ENCODE measurements at places on chromosomes 1 and 21.

- no peak for DNase-seq
These were observed 988.1 kb upstream of the B3GALT2 start for GRCh38 chr1:194174528-194174927.

DNA sequence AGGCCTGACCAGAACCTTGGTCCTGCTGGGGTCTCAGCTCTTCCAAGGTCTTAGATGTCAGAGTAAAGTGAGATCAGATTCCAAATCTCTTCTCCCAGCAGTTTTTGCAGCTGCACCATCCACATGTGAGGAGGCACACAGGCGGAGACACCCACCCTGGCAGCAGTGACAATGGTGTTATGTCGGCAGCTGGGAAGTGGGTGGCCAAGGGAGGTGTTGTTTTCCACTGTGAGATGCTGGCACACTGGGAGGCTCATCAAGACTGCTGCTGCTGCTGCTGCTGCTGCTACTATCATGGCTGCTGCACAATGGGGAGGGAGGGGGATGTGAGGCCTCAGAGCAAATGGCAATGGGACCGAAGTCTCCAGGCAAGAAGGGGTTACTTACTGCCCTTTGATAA, 23.6 kb downstream of the CAMK2N1 start:
- peak; percentile 53 for DNase-seq

GRCh38 chr21:32046191-32046590, 173.4 kb downstream of the HUNK start:
- no peak for DNase-seq

DNA sequence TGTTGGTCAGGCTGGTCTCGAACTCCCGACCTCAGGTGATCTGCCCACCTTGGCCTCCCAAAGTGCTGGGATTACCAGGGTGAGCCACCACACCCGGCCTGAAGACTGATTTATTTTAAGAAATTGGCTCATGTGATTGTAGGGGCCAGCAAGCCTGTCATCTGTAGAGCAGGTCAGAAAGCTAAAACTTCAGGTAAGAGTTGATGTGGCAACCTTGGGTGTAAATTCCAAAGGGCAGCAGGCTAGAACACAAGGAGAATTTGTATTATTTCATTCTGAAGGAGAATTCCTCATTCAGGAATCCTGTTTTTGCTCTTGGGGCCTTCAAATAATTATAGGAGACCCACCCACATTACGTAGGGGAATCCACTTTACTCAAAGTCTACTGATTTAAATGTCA, 728.7 kb downstream of the LTN1 start:
- DNase-seq, result no peak

- no peak for DNase-seq
These were observed 62.4 kb downstream of the HIVEP3 start for GRCh38 chr1:41856151-41856943.

- no peak for DNase-seq
These were observed 45.7 kb downstream of the SH3GLB1 start for GRCh38 chr1:86750076-86750475.

GRCh38 chr21:43728467-43729390, 9.8 kb downstream of the PDXK start:
- DNase-seq, result peak; percentile 89

GRCh38 chr1:230250666-230251065, 175.5 kb downstream of the PGBD5 start:
- no peak for DNase-seq

GRCh38 chr1:234907940-234908405, 220.7 kb downstream of the TOMM20 start:
- no peak for DNase-seq

- no peak for DNase-seq
These were observed 20.9 kb upstream of the IPO9 start for GRCh38 chr1:201807958-201808632.

DNA sequence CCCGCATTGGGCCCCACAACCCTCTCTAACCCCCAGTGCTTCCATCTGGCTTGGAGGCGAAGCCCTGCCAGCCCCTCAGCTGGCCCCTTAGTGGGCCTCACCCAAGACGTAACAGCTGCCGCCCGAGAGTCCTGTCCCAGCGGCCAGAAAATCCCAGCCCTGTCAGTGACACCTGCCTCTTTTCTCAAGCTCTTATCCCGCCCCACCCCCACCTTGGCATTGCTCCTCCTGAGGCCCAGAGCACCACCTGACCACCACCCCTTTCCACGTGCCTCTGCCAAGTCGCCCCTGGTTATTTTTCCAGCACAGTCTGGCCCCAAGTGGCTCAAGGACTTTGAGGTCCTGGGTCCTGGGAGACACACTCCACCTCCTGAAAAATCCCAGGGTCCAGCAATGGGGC, 5.9 kb upstream of the CTRC start:
- no peak for DNase-seq

DNA sequence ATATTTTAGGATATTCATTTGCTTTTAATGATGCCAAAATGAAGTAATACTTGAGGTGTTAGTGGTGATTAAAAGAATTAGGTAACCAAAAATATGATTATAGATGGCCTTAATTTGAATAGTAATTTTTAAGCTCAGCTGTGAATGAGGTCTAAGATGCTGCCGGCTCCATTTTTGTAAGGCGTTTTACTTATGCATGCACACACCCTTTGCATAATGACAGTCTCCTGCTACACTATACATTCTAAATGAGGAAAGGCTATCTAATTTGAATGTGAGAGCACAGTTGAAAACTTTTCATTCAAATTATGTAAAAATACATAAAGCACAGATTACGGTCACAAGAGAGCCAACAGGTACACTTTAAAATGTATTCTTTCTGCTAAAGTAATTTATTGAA, 41.6 kb downstream of the RGS21 start:
- DNase-seq, result no peak

GRCh38 chr1:192810253-192810880, 1.5 kb downstream of the RGS2 start:
- DNase-seq, result peak; percentile 71

DNA sequence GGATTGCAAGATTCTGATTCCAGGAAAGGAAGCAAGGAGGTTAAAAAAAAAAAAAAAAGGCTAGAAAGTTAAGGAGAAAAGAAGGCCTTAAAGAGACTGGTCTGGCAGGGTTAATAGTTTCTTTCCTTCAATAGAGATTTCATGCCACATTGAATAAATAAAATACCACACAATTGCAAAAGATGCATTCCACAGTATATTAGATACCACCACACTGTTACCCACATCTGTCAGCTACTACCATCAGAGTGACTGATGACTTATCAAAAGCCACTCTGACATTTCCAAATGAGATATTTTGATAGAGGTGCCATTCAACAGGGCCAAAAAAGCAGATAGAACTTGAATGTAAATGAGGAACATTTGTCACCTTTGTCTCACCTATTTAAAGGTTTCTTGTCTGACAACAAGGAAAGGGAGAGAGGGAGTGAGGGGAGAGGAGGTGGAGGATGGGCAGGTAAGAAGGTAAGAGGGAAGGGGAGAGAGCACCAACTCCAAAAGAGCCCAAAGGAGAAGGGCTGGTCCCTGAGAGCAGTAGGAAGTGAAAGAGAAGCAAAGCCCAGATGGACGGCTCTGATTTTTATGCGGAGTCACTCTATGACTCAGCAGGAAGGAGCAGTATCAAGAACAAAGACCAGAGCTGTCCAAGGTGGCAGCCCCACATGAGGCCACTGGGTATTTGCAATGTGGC, 38.3 kb downstream of the LRRN2 start:
- peak; percentile 62 for DNase-seq

DNA sequence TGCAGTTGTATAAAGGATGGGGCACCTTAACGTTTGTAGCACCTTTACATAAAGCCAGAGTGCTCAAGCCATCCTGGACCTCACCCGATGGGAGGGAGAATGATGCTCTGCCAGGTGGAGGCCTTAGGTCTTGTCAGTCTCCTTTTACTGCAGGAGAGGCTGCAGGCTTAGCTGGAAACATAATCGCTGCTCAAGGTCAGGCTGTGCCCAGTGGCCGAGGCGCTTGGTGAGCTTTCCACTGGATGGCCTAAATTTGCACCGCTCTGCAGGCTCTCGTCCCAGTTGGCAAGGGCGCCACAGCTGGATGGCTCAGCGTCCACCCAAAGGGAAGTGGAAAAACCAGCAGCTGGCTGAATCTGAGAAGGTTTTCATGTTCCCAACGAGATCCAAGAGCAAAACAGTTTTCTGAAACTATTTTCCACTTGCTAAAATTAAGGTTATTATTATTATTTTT, 438.9 kb downstream of the CAMTA1 start:
- DNase-seq, result no peak

DNA sequence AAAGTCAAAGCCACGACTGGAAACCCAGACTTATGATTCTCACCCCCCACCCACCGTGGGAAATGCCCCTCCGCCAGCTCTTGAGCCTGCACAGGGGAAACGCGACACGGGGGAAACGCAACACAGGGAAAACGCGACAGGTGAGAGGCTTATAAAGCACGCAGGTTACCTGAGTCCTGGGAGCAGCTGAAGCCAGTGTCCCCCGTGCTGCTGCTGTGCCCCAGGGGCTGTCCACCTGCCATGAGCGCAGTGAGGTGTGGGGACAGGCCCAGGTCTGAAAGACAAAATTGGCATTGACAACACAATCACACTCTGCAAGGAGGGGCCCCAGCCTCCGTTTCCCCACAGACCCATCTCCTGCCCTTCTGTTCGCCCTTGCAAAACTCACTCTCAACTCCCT, 46.3 kb downstream of the GPR161 start:
- no peak for DNase-seq

DNA sequence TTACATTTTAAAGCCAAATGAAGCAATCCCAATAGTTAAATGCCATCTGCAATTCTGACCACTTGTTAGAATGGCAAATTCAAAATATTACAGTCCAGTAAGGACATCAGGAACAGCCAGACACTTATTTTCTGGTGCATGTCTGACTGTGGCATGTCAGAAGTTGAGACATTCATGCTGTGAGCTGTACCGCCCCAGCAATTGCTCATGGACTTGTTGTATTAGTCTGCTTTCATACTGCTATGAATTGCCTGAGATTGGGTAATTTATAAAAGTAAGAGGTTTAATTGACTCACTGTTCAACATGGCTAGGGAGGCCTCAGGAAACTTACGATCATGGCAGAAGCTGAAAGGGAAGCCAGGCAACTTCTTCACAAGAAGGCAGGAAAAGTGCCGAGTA, 19.1 kb downstream of the DDAH1 start:
- no peak for DNase-seq

DNA sequence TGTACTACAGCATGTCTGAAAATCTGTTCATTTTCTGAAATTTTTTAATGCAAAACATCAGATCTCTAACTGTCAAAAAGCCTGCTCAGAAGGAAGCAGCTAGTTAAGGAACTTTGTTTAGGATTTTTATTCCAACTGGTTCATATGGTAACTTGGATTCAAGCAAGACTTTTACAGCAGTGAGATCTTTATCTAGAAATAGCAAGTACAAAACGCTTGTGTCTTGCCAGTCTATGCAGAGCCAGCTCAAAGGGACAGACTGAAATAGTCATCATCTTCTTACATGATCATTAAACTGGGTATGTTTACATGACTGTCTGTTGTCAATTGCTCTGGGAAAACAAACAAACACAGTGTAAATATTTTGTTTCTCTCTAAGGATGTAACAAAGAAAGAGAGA, 37.6 kb downstream of the DDAH1 start:
- DNase-seq, result no peak

DNA sequence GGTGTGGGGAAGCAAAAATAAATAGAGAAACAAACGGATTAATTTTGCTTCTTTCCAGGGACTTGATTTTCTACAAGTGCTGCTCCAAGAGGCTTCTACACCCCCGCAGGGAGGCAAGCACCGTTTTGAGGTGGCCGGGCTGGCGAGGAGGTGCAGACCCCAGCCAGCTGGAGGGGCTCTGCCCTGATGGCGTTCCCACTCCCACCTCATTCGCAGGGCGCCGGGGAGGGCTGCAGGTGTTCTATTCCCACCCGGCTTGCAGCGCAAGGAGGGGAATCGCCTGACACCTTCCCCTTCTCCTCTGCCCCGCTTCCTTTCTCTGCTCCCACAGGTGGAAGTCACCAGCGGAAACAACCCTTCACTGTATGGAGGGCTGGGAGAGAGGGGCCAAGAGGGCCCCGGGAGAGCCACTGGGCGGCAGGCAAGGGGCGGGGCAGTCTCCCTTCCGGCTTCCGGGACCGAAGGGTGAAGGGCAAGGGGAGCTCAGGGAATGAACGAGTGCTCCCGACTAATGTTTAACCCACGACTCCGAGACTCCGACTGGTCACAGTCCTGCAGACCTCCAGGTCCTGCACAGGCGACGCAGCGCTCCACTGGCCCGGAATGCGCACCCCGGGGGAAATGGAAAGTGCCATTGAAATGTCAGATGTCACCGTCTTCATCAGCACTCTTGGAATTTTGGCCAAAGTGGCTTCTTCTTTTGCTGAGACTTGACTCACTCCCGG, 29.1 kb downstream of the TEX35 start:
- no peak for DNase-seq

DNA sequence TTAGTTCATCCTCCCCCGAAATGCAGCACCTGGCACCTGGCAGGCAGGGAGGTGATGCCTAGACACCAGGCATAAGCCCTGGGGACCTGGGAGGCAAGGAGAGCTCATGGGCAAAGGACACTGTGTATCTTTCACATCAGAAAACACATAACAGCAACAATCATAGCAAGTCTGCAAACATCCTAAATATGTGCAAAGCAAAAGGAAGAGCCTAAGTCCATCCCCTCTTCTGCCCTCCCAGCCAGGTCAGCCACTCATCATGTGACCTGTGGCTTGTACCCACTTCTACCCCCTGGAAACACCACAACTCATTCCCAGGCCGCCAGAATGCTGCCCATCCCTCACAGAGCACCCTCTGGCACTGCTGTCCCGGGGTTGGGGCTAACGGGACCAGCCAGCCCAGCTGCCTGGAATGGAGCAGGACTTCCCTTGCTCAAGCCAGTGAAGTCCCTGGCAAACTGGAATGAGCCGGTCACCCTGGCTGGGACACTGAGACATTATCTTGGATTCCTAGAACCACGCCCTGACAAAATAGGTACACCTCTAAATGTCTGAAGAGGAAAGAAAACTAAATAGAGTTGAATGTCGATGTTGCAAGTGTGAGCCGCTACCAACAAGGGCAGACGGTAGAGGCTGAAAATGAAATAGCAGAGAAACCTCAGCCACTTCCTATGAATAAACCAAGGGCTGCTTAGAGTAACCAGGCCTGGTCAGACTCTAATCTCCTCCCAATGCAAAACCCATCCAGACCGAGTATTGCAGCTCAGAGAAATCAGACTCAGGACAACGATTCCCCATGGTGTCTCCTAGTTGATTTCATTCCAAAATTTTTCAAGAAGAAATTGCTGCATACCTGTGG, 29.4 kb downstream of the TMPRSS2 start:
- DNase-seq, result no peak

DNA sequence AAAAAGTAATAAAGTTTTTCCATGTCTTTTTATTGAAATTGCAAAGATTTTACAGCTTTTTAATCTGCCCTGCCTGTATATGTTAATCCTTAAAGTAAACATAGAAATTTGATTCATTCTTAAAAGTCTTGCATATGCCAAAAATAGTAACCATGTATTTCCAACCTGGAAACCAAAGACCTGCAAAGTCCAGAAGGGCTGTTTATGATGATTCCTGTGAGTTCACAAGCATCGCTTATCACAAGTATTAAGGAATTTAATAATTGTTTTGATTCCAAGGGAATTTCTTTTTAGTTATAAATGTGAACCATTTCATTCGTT, 199.1 kb downstream of the PTPRC start:
- no peak for DNase-seq

- no peak for DNase-seq
These were observed 18.1 kb upstream of the C2CD2 start for GRCh38 chr21:41971891-41972290.

GRCh38 chr1:202210385-202210784, 16.8 kb downstream of the LGR6 start:
- DNase-seq, result no peak

GRCh38 chr1:72011721-72012120, 270.6 kb downstream of the NEGR1 start:
- no peak for DNase-seq

- DNase-seq, result no peak
These were observed 69.9 kb upstream of the MARK1 start for GRCh38 chr1:220457957-220458609.

Data from pons (tissue), 1 donor.